Activated CD4-positive, alpha-beta T cell treated with anti-CD3 and anti-CD28 coated beads for 36 hours (primary cell): ENCODE measurements at places on chromosomes 11 and 22.
A peak's percentile ranks its signal among the peaks of the same experiment; 100 is the strongest.

GRCh38 chr11:115627666-115628460, 123.6 kb upstream of the CADM1 start:
- DNase-seq: no peak
- peaks cover 10% of the 10 kb centered on the region for H3K27me3 ChIP-seq
- no peak overlapping the region for H3K27ac ChIP-seq
- H3K4me1 ChIP-seq: no peaks in the 10 kb centered on the region
- H3K4me3 ChIP-seq: no peak overlapping the region
- no peaks in the 10 kb centered on the region for H3K36me3 ChIP-seq

DNA sequence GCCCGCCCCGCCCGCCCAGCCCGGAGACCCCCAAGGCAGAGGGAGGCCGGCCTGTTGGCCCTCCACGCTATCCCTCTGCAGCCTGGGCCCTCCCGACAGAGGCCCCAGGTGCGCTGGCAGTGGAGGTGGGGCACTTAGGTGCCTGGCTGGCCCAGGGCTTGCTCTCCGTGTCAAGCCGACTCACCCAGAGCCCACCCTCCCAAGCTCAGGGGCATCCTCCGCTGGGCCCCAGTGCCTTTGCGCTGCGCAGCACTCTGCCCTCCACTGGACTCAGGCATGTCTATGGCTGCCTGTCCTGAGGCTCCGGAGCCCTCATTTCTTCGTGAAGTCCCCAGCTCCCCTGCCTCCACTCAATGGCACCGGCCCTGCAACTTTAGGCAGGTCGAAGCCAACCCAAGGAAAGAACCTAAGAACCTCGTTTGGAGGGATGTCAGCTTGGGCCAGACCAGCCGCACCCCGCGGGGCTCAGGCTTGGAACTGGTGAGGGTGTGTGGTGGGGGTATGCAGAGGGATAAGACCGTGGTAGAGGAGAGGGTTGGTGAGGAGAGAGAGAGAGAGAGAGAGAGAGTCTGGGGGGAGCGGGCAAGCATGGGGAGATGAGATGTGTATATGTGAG, 6.1 kb downstream of the SMIM45 start:
- no peak overlapping the region for H3K4me3 ChIP-seq
- no peaks in the 10 kb centered on the region for H3K27me3 ChIP-seq
- no peak for DNase-seq
- H3K27ac ChIP-seq: no peak overlapping the region
- H3K4me1 ChIP-seq: peaks cover 2% of the 10 kb centered on the region

DNA sequence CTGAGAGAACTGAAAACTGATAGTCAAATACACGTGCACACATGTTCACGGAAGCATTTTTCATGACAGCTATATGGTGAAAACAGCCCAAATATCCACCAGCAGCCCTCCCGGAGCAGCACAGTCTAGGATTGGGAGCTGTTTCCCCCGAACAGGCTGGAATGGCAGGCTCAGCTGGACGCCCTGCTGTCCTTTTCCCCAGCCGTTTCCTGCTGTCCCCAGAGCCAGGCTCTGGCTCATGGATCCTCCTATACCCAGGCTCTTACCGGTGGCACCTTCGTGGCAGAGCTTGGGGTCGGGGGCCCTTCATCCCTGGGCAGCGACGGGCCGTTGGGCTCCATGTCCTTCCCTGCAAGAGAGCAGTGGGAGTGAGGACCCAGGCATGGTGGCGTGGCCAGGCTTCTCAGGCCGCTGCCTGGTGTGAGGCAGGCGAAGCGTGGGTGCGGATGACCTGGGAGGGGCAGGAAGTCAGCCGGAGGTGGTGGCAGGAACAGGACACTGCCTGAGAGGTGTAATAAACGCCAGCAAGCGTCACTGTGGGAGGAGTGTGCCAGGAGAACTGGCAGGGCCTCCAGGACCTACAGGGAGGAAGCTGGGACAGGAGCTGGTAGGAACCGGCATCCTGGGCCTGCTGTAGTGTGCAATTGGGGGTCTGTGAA, 38.8 kb downstream of the OSBPL5 start:
- no peak for DNase-seq
- H3K27ac ChIP-seq: no peak overlapping the region
- H3K4me3 ChIP-seq: no peak overlapping the region
- H3K4me1 ChIP-seq: no peaks in the 10 kb centered on the region

- no peaks in the 10 kb centered on the region for H3K36me3 ChIP-seq
- H3K27ac ChIP-seq: no peak overlapping the region
- H3K27me3 ChIP-seq: peaks cover 6% of the 10 kb centered on the region
- peak; percentile 33 for DNase-seq
- peak overlapping the region; percentile 63 for H3K4me3 ChIP-seq
- peaks cover 17% of the 10 kb centered on the region for H3K4me1 ChIP-seq
These were observed 835 bp upstream of the RHOD start for GRCh38 chr11:67055812-67056211.

GRCh38 chr11:91972665-91973266, 251.9 kb upstream of the FAT3 start:
- H3K27me3 ChIP-seq: no peaks in the 10 kb centered on the region
- H3K4me1 ChIP-seq: no peaks in the 10 kb centered on the region
- no peaks in the 10 kb centered on the region for H3K36me3 ChIP-seq
- no peak overlapping the region for H3K27ac ChIP-seq
- DNase-seq: no peak

- no peak for DNase-seq
- no peaks in the 10 kb centered on the region for H3K36me3 ChIP-seq
- H3K4me1 ChIP-seq: no peaks in the 10 kb centered on the region
- H3K27ac ChIP-seq: no peak overlapping the region
- no peak overlapping the region for H3K4me3 ChIP-seq
These were observed 44.2 kb upstream of the SMTN start for GRCh38 chr22:31036671-31037550.

DNA sequence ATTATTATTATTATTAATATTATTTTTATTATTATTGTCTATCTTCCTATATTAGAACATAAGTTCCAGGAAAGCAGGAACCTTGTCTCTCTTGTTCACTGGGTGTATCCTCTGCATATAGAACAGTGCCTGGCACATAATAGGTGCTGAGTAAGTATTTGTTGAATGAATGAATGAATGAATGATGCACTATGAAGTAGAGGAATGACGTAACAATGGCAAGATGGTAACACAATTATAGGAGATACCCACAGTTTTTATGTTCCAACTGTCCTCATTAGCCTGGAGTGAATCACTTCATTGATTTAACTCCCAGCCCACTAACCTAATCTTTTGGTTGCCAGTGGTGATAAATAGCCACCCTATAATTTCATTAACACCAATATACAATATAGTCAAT, 2.1 kb downstream of the KDM4D start:
- no peak for DNase-seq
- no peak overlapping the region for H3K27ac ChIP-seq
- peaks cover 7% of the 10 kb centered on the region for H3K36me3 ChIP-seq
- H3K27me3 ChIP-seq: no peaks in the 10 kb centered on the region
- no peak overlapping the region for H3K4me3 ChIP-seq
- H3K4me1 ChIP-seq: peaks cover 21% of the 10 kb centered on the region

- no peaks in the 10 kb centered on the region for H3K4me1 ChIP-seq
- DNase-seq: no peak
- no peaks in the 10 kb centered on the region for H3K27me3 ChIP-seq
- H3K27ac ChIP-seq: no peak overlapping the region
- H3K4me3 ChIP-seq: no peak overlapping the region
These were observed 17.6 kb upstream of the ASCC2 start for GRCh38 chr22:29855611-29856181.

- peak within 1 kb of the TSS; percentile 69 for H3K4me3 ChIP-seq
- peaks cover 30% of the 10 kb centered on the region for H3K27me3 ChIP-seq
- peak within 1 kb of the TSS; percentile 31 for H3K27ac ChIP-seq
These were observed at the start of gene CD151 for GRCh38 chr11:832529-833113. TSS of gene CD151 (plus strand) at chr11:832952. CDS start at chr11:836070, 3,118 bp downstream.

- peaks cover 2% of the 10 kb centered on the region for H3K27me3 ChIP-seq
- no peak overlapping the region for H3K27ac ChIP-seq
- no peak overlapping the region for H3K4me3 ChIP-seq
- H3K4me1 ChIP-seq: peaks cover 7% of the 10 kb centered on the region
- H3K36me3 ChIP-seq: no peaks in the 10 kb centered on the region
These were observed 134.7 kb downstream of the ME3 start for GRCh38 chr11:86537541-86538222.

DNA sequence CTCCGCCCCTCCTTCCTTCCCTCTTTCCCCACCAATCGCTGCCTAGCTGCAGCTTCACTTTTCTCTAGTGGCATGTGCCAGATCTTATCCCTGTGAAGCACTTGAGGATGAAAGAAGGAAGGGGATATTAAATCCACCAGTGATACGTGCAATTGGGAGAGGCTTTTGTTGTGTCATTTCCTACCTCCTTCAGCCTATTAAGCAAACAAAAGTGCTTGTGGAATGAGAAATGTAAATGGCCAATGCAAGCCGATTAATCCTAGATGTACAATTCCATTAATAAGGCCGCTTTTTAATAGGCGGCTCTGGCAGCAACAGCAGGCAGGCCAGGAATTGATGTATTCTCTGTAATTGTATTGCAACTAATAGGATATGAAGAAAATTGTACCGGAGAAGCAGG, 23.3 kb downstream of the NTM start:
- H3K36me3 ChIP-seq: no peaks in the 10 kb centered on the region
- no peak overlapping the region for H3K4me3 ChIP-seq

DNA sequence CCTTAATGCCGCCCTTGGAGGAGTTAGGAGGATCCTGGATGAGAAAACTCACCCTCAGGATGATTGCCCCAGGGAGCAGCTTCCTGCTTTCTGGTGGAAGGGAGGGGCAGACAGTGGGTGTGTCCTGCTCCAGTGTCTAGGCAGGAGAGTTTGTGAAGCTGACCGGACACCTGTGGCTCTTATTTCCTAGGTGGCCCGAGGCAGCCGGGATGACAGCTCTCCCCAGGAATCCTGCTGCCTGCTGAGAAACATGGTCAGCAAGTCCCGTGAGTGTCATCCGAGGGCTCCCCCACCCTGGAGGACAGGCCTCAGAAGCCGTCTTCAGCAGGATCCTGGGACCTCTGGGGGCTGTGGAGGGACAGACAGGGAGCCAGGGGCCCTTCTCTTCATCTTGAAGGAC, 50.4 kb downstream of the ST3GAL4 start:
- H3K4me1 ChIP-seq: no peaks in the 10 kb centered on the region
- no peak overlapping the region for H3K27ac ChIP-seq
- no peak overlapping the region for H3K4me3 ChIP-seq
- DNase-seq: no peak
- H3K27me3 ChIP-seq: no peaks in the 10 kb centered on the region

- H3K4me1 ChIP-seq: peaks cover 31% of the 10 kb centered on the region
- H3K4me3 ChIP-seq: no peak overlapping the region
- no peaks in the 10 kb centered on the region for H3K27me3 ChIP-seq
These were observed 8.0 kb downstream of the POU2AF1 start for GRCh38 chr11:111370902-111371578.

DNA sequence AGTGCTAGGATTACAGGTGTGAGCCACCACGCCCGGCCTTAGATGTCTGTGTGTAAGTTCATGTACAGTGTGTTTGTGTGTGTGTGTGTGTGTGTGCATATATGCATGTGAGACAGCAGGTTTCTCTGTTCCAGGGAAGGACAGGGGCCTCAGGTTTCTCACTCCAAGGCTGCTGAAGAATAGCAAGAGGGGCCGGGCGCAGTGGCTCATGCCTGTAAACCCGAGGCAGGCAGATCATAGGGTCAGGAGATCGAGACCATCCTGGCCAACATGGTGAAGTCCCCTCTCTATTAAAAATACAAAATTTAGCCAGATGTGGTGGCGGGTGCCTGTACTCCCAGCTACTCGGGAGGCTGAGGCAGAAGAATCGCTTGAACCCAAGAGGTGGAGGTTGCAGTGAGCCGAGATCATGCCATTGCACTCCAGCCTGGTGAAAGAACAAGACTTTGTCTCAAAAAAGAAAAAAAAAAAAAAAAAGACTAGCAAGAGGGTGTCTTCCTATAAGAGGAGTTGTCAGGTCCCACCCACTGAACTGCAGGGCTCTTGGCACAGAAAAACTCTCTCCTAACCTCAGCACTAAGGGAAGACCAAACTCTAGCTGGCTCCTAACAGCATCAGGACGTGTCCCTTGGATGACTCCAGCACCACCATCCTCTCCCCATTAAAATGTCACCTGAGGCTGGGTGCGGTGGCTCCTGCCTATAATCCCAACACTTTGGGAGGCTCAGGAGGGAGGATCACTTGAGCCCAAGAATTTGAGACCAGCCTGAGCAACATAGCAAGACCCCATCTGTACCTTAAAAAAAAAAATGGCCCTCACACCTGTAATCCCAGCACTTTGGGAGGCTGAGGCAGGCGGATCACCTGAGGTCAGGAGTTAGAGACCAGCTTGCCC, 40.0 kb downstream of the TST start:
- no peak overlapping the region for H3K4me3 ChIP-seq
- peaks cover 4% of the 10 kb centered on the region for H3K27me3 ChIP-seq
- H3K27ac ChIP-seq: no peak overlapping the region
- H3K36me3 ChIP-seq: no peaks in the 10 kb centered on the region
- H3K4me1 ChIP-seq: peaks cover 8% of the 10 kb centered on the region

GRCh38 chr11:106011481-106011880, 10.6 kb downstream of the MSANTD4 start:
- H3K27me3 ChIP-seq: no peaks in the 10 kb centered on the region
- DNase-seq: no peak
- H3K4me3 ChIP-seq: no peak overlapping the region

- no peaks in the 10 kb centered on the region for H3K36me3 ChIP-seq
- no peak overlapping the region for H3K4me3 ChIP-seq
- H3K4me1 ChIP-seq: peaks cover 10% of the 10 kb centered on the region
- no peaks in the 10 kb centered on the region for H3K27me3 ChIP-seq
- H3K27ac ChIP-seq: peak overlapping the region; percentile 8
These were observed 20.9 kb downstream of the TMPRSS13 start for GRCh38 chr11:117908109-117908895.
